ENCODE measurements at places on chromosomes 13 and 19.
A peak's percentile ranks its signal among the peaks of the same experiment; 100 is the strongest.

- no peak for DNase-seq
Observed at GRCh38 chr19:43731846-43732245, 16.0 kb downstream of the IRGC start.

DNA sequence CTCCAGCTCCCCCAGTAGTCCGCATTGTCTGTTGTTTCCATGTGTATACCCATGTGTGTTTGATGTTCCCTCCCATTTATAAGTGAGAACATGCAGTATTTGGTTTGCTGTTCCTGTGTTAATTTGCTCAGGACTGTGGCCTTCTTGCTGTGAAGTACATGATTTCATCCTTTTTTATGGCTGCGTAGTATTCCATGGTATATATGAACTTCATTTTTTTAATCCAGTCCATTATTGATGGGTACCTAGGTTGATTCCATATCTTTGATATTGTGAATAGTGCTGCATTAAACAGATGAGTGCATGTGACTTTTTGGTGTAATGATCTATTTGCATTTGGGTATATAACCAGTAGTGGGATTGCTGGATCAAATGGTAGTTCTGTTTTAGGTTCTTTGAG, 175.2 kb downstream of the PDS5B start:
- DNase-seq, result no peak

GRCh38 chr19:44974857-44975256, 19.7 kb downstream of the CLPTM1 start:
- DNase-seq, result no peak

DNA sequence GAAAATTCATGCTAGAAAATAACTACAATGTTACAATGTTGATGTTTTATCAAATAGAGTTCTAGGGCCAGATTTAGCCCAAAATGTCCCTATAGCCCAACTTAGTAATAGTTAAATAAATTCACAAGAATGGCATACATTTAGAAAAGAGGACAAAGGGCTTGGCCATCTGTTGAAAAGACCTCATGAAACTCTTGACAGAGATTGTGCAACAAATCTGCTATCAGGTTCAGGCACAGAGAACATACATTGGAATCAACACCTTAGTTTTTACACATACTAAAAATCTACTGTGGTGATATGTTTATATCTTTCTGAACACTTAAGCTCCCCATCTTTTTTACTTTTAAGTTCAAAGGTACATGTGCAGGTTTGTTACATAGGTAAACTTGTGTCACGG, 298.3 kb upstream of the DACH1 start:
- no peak for DNase-seq

DNA sequence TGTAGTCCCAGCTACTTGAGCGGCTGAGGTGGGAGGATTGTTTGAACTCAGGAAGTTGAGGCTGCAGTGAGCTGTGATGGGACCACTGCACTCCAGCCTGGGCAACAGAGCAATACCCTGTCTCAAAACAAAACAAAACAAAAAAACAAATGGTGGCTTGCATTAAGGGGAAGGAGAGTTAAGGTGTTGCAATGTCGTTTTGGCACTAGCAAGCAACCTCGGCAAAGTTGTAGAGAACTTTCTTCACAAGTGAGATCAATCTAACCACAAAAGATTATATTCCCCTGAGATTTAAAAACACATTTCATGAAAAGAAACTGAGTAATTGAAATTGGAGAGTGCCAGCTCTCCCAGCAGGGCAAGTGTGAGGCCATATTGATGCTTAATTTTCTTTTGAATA, 153.7 kb downstream of the KLF5 start:
- DNase-seq, result no peak

GRCh38 chr13:44142941-44143665, 230.5 kb upstream of the SERP2 start:
- DNase-seq, result no peak

- DNase-seq, result no peak
Observed at GRCh38 chr13:111280681-111281585, 39.5 kb upstream of the TEX29 start.

DNA sequence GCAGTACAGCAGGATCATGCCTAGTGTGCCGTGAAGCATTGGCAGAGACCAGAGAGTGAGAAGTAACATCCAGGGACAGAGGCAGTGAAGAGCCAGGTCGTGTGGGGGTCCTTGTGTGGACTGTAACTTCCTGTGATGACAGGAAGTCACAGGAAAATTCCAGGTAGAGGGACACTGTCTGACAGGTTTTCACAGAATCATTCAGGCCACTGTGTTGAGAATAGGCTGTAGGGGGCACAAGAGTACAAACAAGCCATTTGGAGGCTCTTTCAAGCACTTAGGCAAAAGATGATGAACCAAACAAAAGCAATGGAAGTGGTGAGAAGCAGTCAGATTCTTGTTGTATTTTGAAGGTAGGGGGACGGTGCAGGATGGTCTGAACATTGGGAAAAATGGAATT, 46.4 kb downstream of the N4BP2L1 start:
- no peak for DNase-seq

GRCh38 chr19:3062165-3063105, at the start of gene TLE5:
TSS of gene TLE5 (minus strand) at chr19:3062495. CDS start at chr19:3062200, 295 bp downstream.
- peak; percentile 64 for DNase-seq

DNA sequence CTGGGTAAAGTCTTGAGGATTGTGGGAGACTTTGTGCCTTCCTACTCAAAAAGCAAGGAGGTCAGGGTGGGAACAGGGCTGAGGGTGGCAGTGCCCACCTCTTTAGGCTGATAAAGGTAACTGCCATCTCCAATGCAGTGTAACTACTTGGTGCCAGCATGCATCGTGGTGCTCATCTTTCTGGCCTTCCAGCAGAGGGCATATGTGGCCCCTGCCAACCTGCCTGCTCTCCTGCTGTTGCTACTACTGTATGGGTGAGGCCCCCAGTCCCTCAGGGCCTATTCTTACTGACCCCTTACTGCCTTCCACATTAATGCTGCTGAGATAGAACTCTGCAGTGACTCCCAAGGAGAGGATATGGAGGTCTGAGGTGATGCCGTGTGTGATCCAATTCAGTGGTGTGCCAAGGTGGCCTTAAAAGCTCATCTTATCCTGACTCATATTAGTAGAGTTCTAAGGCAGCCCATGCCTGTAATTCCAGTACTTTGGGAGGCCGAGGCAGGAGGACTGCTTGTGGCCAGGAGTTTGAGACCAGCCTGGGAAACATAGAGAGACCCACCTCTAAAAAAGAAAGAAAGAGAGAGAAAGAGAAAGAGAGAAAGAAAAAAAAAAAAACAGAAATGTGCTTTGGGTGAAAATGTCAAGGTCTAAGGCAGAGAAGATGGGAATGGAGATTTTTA, 9.7 kb upstream of the ARHGAP45 start:
- no peak for DNase-seq

DNA sequence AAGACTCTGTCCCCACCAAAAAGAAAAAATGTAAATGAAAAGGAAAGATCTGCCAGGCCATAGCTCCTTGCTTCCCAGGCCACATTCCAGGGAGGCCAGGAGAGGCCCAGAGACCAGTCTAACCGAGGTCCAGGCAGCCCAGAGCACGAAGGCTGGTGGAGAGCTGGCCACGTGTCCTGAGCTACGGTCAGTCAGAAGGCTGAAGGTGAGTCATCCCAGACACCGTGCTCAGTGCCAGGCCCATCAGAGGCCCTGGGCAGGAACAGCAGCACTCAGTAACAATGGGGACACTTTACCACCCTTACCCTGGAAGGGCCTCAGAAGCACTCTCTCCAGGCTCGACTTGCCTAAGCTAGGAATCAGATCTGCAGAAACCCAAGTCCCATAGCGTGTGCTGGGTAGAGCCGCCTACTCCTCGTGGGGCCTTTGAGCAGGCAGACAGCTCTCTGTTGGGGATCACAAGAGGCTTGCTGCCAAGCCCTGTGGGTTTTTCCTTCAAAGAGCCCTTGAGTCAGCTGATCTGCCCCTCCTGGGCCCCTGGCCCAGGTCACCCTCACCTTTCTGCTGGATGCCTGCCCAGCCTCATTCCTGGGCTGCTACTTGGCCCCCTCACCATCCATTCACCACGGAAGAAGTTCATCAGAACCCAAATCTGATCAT, 11.6 kb upstream of the DNMT1 start:
- no peak for DNase-seq

GRCh38 chr13:32016631-32017030, 14.9 kb upstream of the FRY start:
- no peak for DNase-seq

GRCh38 chr19:3808420-3809143, 22.4 kb upstream of the MATK start:
- DNase-seq, result no peak

DNA sequence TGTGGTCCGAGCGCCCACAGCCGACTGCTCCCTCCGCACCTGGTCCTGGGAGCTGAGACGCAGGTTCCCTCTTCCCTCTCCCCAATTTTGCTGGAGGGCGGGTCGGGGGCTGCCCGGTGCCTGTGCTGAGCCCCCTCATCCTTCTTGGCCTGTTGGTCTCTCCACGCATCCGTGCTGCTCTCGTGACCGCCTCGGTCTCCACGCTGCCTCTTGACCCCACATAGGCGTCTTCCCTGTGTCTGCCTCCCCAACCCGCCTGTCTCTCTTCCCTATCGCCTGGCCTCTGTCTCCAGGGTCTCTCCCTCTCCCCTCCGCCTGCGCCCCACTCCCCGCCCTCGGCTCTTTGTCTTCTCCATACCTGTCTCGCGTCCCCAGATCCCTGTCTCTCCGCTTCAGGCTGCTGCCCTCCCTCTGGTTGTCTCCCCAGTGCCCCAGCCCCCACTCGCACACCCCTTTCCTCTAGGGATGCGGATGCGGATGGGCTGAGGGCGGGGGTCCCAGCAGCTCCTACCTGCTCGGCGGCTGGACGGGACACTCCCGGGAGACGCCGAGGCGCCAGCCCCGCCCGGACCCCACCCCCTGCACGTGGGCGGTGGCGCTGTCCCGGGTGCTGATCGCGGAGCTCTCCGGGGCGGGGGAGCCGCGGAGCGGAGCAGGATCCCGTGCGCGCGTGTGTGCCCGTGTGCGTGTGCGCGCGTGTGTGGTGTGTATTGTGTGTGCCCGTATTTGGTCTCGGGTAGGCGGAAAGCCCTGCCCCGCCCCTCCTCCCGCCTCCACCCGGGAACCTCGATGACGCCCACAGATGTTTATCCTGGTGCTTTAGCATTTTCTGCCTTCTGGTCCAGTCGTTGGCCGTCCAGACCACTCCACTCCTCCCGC, at the start of gene SYT5:
Gene SYT5 (minus strand): TSS at position 684 of the 879 bp plus-strand sequence. CDS start 1,248 bp downstream, outside the sequence.
- peak; percentile 83 for DNase-seq

DNA sequence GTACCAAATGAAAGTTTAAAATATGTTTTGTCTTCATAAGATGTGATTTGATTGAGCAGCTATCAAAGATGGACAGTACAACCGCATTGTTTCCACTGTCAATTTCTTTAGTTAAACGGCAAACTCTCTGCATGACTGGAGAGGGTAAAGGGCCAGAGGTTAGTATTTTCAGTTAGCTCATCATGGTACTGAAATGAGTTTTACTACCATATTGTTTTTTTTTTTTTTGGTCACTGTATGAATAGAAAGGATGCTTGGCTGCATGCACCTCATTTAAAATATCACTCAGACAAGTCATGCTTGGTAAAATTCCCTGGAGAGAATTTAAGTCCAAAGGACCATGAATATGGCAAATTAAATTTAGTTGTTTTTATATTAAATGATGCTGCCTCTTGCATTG, 942.1 kb upstream of the SPRY2 start:
- no peak for DNase-seq

GRCh38 chr13:44752164-44752563, 176.0 kb upstream of the TSC22D1 start:
- DNase-seq, result no peak

DNA sequence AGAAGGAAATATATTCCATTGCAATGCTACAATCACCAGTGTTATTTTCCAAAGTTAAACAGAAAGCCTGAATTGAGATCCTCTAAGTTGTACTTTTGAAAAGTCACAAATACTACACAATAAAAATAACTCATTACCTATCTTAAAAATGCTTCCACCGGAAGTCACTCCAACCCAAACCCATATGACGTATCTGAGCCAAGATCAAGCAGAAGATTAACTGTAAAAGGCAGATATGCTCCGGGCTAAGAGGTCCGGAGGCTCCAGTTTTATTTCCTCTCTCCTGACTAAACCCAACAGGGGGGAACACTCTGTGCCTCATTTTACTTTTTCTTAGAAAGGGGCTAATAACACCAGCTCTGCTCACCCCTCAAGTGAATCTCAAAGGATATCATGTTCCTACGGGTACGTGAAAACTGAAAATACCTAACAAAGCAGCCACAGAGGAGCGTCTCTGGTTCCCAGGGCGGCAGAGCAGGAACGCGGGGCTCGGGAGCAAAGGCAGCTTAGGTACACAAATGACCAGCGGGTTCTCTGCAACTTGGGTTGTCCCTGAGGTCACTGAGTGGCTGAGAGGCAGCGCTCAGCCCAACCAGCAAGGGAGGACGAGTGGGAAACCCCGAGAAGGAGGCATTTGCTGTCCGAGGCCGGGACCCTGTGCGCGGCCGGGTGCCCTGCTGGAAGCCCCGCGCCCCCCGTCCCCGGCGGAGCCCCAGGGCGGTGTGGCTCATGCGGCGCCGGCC, 750 bp downstream of the RAB20 start:
- DNase-seq, result peak; percentile 73

DNA sequence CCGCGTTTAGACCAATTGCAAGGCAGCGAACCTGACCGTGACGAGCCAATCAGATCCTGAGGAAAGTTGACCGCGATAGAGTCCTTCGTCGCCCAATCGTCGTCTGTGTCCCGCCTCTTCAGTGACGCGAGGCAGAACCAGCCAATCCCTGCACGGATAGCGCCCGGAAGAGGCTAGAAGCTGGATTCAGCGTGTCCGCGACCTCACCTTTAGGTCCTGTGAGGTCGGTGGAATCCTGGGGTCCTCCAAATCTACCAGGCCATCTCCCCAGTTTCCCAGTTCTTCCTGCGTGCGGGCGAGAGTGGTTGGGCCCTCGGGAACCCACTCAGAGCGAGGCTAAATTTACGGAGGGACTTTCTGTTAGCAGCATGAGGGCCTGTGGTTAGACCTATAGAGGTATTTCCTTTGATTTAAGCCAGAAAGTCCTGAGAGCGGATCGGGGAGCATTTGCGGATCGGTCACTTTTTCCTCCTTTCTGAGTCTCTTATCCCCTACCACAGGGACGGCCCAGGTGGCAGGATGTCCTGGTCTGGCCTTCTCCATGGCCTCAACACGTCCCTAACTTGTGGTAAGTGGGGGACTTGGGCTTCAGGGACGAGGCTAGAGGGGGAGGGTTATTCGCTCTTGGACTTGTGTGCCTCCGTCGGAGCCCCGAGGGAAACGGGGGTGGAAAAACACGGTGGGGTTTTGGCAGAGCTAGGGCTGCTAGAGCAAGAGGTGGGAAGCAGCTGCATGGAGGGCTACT, at the start of gene MRPS12:
Gene MRPS12 (plus strand): TSS at position 169 of the 745 bp plus-strand sequence. CDS start 351 bp downstream, at position 520.
- DNase-seq, result peak; percentile 99

DNA sequence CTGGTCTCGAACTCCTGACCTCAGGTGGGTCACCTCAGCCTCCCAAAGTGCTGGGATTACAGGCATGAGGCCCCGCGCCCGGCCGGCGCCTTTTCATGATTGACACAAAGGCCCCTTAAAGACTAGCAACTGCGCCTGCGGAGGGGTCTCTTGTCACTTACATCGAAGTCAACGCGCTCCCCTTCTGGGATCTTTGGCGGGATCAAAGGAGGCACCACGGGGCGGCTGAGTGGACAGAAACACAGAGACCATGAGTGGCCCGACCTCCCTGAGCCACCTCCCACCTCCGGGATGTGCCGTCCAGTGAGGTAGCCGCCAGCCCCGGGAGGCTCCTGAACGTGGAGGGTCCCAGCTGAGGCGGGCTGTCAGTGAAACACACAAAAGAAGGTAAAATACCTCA, 7.3 kb downstream of the TNNT1 start:
- no peak for DNase-seq
